ENCODE measurements at places on chromosomes 5 and 9.

DNA sequence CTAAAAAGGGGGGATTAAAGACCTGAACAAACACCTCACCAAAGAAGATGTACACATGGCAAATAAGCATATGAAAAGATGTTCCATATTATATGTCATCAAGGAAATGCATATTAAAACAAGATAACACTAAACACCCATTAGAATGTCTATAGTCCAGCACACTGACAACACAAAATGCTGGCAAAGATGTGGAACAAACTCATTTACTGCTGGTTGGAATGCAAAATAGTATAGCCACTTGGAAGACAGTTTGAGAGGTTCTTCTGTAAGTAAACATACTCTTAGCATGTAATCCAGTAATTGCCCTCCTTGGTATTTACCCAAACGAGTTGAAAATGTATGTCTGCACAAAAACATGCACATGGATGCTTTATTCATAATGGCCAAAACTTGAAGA is 73.6 kb downstream of the RGMB start:
- no peak for DNase-seq

DNA sequence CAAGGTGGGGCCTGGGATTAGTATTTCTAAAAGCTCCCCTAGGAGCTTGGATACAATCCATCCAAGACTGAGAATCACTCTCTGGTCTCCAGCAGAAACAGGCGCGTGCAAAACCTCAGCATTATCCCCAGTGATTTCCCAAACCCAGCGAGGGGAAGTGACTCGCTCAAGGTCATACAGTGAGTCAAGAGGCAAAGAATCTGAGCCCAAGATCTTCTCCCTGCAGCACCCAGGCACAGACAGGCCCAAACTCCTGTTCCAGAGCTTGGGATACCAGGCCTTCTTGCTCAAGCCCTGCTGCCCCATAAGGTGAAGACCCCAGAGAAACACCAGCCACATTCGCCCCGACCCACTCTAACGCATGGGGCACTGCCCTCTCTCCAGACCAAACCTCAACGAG is 33.2 kb downstream of the SHB start:
- no peak for DNase-seq

- peak; percentile 40 for DNase-seq
Measured at GRCh38 chr5:159861086-159861485, 55.2 kb upstream of the ADRA1B start.

GRCh38 chr9:110712955-110713354 is 44.4 kb downstream of the MUSK start:
- DNase-seq: no peak

DNA sequence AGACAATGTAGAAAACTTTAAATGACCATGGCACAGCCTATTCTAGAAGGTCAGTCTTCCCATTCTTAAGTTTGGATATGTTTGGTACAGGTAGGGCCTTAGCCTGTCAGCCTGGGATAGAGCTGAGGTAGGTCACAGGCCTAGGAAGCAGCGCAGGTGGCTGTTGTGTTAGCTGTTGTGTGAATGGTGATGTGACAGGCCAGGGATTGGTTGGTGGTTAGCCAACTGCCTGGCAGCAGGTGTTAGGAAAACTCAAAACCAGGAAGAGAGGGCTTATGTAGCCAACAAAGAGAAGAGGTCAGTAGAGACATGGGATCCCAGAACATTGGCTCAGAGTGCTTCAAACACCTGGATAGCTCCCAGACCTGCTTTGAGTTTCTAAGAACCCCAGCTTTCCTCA is 84.2 kb downstream of the FBXO38 start:
- DNase-seq: no peak

- no peak for DNase-seq
Measured at GRCh38 chr9:121731919-121732318, 80.5 kb downstream of the DAB2IP start.

DNA sequence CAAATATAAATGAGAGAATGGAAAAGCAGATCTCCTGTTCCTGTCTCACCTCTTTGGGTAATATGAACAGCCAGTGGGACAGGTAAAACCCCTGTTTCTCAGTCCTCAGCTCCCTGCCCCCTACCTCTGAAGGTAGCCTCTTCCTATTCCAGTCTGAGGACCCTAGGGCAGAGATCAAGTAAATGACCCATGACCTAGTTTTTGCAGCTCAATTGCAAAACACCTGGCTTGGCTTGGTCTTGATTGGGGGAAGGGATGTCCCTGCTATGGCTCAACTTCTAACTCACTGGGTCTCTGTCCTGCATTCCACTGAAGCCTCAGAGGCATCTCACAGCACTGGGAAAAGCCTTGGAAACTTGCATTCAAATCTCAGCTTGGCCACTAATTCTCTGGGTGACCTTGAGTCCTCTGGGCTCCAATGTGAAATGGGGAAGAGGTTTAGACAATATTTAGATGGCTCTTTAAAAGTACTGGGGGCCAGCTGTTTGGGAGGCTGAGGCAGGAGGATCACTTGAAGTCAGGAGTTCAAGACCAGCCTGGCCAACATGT is 1.6 kb upstream of the GALT start:
- no peak for DNase-seq

GRCh38 chr9:133955821-133956411 is 36.2 kb downstream of the VAV2 start:
- no peak for DNase-seq

GRCh38 chr9:105067895-105068580 is 140.1 kb upstream of the ABCA1 start:
- DNase-seq: no peak

Measured in muscle of back (tissue), 13 donors.